ENCODE measurements at places on chromosomes 6 and 20. TPM values are rescaled to one million over a fixed set of nuclear protein-coding genes. Genes with fewer than 3 reads are reported as not detected.

Gene SRMS
- total RNA-seq: not detected

Gene SLC17A3
- not detected for total RNA-seq

Gene LAMP5
- total RNA-seq: not detected

Gene REPS1
- total RNA-seq: 35.9 TPM

Gene PRR18
- not detected for total RNA-seq

Gene YWHAB
- 173 TPM for total RNA-seq

Gene POM121L2
- not detected for total RNA-seq

Gene SASH1
- total RNA-seq: 47.5 TPM

Gene PDE7B
- 20.2 TPM for total RNA-seq

Gene PRSS35
- 0.44 TPM for total RNA-seq

Gene MEP1A
- total RNA-seq: not detected

Gene UST
- total RNA-seq: 18.4 TPM

Gene C6orf15
- not detected for total RNA-seq

Gene WFDC5
- total RNA-seq: not detected

Gene HLA-DQB2
- not detected for total RNA-seq

Gene PEX6
- total RNA-seq: 17.9 TPM

Gene TMEM217
- total RNA-seq: 2.9 TPM

Gene TFAP2C
- 0.44 TPM for total RNA-seq

Gene DSP
- 0.22 TPM for total RNA-seq

Gene ULBP2
- 11.5 TPM for total RNA-seq

Gene KIF25
- total RNA-seq: 0.14 TPM

Gene SLC13A3
- total RNA-seq: 4.6 TPM

Gene ADAM33
- total RNA-seq: 19.5 TPM

Gene SLC35D3
- total RNA-seq: 0.14 TPM

Gene NKX2-2
- total RNA-seq: not detected

Gene SENP6
- 92.6 TPM for total RNA-seq

Gene DPPA5
- total RNA-seq: not detected

Gene DNAAF9
- 15.3 TPM for total RNA-seq

Gene CD40
- total RNA-seq: 0.66 TPM

Gene GATA5
- not detected for total RNA-seq

Gene ZC3H12D
- 0.14 TPM for total RNA-seq

Gene PLA2G7
- total RNA-seq: not detected

All from placental pericyte (primary cell).